ENCODE measurements at places on chromosomes 3 and 15. TPM values are rescaled to one million over a fixed set of nuclear protein-coding genes. Genes with fewer than 3 reads are reported as not detected.

The CYP1A2 gene
- polyA plus RNA-seq, result 0.18 TPM

DNA sequence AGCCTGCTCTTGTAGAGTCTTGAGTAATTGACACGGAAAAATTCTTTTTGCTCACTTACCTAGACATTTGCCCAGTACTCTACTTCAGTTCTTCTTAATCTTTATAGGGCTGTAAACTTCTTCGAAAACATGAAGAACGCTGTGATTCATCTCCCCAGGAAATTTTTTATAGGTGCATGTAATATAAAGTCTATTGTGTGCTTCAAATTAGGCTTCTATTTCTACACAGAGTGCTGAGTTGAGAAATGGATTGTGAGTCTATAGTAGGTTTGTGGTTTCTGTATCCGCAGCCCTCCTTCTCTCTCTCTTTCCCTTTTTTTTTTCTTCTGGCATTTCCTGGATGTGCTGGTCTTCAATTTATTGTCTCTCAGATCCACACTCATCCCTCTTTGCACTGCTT lies 183.3 kb upstream of the DCBLD2 start:
- DNase-seq, result no peak

GRCh38 chr3:192844486-192844765 lies 73.2 kb downstream of the MB21D2 start:
- no peak for DNase-seq

GRCh38 chr3:182276512-182276911 lies 516.8 kb upstream of the ATP11B start:
- no peak for DNase-seq

- no peak for DNase-seq
These were observed 17.7 kb downstream of the MUC20 start for GRCh38 chr3:195738274-195739044.

DNA sequence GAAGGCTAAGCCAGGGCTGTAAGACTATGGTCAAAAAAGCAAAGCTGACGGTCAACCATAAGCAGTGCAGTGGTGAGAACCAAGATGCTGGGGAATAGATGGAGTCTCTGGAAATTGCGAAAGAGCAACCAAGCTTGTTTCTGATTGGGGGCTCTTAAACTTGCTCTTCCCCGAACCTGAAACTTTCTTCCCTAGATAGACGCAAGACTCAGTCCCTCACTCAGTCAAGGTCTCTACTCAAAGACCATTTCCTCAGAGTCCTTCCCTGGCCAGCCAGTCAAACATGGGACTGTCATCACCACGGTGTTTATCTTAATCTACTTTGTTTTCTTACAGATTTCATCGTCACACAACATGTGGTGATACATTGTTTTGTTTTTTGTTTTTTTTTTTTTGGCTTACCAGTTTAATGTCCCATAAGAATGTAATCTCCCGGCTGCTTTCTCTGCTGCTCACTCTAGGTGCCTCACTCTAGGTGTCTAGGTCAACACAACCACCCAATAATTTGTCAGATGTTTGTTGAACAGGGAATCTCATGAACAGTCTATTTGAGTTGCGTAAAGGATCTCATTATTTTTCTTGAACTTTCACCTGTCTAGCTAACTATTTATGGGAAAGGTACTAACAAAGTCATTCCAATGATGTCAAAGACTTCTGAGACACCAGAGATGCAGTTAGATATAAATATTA lies 495.4 kb downstream of the FOXP1 start:
- no peak for DNase-seq
